Ovary (tissue), 10 donors: ENCODE measurements at places on chromosomes 4 and X. TPM values are rescaled to one million over a fixed set of nuclear protein-coding genes. Genes with fewer than 3 reads are reported as not detected.

COX7B2 gene
- not detected for polyA plus RNA-seq

DCAF12L1 gene
- 1.7 TPM for polyA plus RNA-seq

P2RY4 gene
- polyA plus RNA-seq: not detected

PPA2 gene
- polyA plus RNA-seq: 71.7 TPM

BMP3 gene
- 7.8 TPM for polyA plus RNA-seq

F11 gene
- polyA plus RNA-seq: not detected

FRMD7 gene
- 0.02 TPM for polyA plus RNA-seq

TACR3 gene
- not detected for polyA plus RNA-seq

ARHGAP10 gene
- polyA plus RNA-seq: 38.8 TPM

SPACA5 gene
- polyA plus RNA-seq: not detected

HSD17B13 gene
- 0.48 TPM for polyA plus RNA-seq

- DNase-seq: no peak
These were observed 164.3 kb upstream of the PABPC4L start for GRCh38 chr4:134365852-134366251.

- DNase-seq: no peak
These were observed 1.6 kb upstream of the LRAT start for GRCh38 chr4:154741922-154742850.

DNA sequence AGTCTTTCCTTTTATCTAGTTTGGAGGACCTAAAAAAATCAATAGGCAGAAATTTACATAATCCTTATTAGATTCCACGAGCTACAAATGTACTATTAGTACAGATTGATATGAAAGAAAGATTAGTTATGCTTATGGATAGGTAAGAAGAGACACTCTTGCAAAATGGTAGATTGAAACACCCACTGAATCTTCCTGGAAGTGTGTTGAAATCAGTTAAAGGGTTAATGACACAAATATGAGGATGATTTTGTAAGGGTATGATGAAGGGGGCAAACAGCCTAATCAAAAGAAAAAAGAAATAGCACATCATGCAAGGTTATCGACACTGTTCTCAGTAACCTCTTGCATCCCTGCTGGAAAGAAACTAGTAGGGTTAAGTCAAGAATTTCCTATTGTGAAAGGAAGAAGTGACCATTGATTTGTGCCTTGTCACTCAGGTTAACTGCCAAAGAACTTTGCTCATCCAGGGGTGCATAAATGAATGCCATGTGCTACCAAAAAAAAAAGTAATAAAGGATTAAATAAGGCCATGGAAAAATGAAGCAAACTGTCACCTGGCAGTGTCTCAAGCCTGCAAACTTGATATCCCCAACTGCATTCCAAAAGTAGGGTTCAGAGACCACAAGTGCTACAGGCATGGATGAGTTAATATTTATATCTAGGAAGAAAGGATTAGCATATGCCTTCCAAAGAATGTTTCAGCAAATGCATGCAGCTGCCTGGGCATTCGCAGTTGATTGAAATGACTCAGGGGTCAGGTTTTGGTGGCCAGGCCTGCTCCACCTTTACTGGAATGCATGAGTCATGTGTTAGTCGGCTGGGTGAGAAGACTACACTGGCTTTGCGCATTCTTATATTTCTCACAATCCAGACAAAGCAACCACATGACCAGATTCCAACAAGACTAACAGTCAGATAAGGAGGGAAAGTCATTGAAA, 78.3 kb upstream of the ATXN3L start:
- DNase-seq: peak; percentile 28

GRCh38 chrX:22135994-22136684, 104.0 kb downstream of the PHEX start:
- no peak for DNase-seq

DNA sequence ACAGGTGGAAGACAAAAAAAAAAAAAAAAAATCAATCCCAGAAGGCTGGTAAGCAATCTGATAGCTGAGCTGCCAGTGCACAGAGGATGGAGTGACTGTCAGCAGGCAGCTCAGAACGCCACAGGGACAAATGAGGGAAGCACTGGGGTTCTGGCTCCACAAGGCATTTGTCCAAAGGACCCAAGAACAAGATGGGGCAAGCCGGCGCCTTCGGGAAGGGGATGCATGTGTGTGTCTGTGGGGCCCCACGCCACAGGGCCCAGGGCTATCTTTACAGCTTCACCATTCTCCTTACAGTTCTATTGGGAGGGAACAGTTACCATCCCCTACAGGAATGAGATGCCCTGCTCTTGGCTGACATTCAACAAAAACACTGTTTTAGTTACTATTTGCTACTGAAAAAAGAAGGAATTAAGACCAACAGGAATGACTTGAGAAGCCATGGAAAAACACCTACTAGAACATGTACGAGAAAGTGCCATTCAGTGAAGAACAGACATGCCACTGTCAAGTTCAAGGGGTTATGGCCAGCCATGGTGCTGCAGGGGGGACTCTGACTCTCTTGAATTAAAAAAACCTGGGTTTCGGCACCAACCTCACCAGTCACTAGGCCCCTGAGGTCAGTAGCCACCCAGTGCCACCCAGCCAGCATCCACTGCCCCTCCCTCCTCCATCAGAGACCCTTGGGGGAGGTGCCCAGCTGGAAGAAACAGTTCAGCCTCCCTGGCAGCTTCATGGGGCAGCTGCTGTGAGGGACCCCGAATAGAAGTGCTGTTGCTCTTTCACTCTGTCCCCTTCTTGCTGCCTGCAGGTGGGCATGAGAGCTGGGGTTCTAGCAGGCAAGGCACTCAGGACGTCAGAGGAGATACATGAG, 18.5 kb downstream of the WDR1 start:
- no peak for DNase-seq

GRCh38 chrX:148612431-148612830, 112.0 kb downstream of the AFF2 start:
- no peak for DNase-seq

DNA sequence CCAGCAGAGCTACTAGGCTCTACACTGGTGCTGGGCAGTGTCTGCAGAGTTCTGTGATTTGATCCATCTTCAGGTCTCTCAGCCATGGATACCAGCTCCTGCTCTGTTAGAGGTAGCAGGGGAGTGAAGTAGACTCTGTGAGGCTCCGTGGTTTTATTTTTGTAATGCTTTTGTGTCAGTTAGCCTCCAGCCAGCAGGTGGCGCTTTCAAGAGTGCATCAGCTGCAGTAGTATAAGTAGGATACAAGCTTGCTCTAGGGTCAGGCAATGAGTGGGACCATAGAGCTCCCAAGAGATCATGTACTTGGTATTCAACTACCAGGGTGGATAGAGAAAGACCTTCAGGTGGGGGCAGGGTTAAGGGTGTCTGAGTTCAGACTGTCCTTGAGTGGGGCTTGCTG, 362.5 kb upstream of the TRAM1L1 start:
- no peak for DNase-seq

GRCh38 chr4:152267811-152268210, 268.1 kb downstream of the FBXW7 start:
- DNase-seq: no peak

- no peak for DNase-seq
These were observed 27.5 kb upstream of the DOCK11 start for GRCh38 chrX:118468122-118468521.

- no peak for DNase-seq
These were observed 30.8 kb downstream of the RBBP7 start for GRCh38 chrX:16839219-16839851.

GRCh38 chr4:79198951-79199587, 126.8 kb downstream of the NAA11 start:
- no peak for DNase-seq

DNA sequence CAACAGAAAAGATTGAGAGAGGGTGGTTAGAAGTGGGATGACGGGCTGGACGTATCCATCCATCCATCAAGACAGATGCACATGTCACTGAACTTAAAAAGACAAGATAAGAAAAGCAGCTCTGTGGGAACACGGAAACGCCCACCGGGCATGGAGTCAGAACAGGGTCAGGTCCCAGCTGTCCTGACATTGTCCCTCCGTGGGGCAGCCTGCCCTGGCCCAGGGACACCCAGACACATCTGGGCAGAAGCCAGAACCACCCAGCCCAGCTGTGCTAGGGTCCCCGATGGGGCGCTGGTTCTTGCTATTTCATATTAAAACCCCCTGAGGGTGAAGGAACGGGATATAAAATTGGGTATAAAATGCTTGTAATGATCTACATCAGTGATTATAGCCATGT, 88.5 kb downstream of the PPP2R2C start:
- no peak for DNase-seq

DNA sequence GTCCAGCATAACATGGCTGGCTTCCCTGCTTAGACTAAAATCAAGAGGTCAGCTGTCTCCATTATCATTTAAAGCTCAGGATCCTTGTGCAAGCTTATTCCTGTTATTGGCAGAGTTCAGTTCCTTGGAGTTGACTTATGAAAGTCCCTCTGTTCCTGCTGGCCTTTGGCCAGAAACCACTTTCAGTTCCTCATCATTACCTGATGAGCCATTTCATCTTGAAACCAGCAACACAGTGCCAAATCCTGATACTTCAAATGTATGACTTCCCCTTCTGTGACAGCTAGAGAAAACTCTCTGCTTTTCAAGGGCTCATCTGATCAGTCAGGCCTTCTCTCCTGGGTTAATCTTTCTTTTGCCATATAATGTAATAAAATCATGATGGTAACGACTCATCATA, 110.6 kb upstream of the FSTL5 start:
- DNase-seq: no peak

DNA sequence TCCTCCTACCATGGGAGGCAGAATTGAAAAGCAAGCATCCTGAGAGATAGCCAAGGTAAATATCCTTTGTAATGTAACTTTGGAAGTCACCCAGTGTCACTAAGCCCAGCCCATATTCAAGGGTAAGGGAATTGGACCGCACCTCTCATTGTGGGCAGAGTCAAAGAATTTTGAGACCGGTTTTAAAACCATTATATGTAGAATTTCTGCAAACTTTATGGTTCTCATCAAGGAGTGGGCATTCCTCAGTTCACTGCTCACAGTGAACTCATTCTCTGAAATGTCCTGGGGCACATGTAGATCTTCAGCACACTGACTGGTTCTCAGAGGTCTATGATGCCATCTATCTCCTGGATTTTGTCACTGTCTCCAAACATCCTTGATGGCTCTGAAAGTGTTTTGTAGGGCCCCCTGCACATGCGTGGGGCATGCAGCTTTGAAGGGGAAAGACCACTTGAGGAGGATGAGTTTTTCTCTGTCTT, 35.3 kb upstream of the CHRNA9 start:
- no peak for DNase-seq

GRCh38 chrX:71198066-71198465, 25.0 kb upstream of the GJB1 start:
- DNase-seq: no peak

DNA sequence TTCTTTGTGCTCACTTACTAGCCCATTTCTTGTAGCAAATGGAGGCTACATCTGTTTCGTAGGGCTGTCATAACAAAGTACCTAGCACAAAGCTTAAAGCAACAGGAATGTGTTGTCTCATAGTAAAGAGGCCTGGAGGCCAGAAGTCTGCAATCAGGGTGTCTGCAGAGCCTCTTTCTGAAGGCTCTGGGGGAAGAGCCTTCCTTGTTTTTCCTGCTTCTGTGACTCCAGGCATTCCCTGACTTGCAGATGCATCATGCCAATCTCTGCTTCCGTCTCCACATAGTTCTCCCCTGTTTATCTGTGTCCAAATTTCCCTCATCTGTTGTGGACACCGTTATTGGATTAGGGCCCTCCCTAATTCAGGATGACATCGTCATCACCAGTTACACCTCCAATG, 67.1 kb downstream of the SHROOM2 start:
- no peak for DNase-seq

DNA sequence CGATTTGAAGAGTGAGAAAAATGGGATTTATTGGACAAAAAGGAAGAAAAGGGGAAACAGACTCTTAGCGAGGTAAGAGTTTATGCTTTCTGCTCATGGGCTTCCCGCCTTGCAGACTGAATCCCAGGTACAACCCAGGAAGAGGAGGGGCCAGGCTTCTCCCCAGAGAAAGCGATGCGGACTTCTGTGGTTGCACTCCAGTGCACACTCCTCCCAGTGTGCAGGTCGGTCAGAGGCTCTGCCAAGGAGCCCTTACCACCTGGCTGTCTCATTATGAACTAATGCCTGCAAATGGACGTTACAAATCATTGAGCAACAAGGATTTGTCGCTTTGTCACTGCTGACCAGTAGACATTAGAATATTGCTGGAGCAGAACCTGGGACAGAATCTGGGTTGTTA, 39.9 kb upstream of the GLRA2 start:
- DNase-seq: no peak

GRCh38 chr4:14458463-14458862, 543.8 kb upstream of the CPEB2 start:
- DNase-seq: no peak

DNA sequence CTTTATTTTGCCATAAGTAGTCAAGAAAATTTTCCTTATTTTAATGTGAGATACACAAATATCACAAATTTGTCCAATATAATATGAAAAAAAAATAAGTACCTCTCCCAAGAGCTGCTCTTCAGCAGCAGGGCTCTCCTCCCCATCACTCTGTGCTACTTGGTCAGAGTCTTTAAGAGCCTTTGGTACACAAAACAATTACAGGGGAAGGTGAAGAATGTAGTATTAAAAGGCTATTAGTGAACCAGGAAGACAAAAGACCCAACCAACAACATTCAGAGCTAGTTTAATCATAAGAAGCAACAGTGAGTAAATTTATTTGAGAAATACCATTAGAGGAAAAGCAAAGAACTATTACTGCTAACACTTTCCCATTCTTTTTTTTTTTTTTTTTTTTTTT, 29.4 kb downstream of the SEC31A start:
- no peak for DNase-seq
